Peyer's patch (tissue), 4 donors: ENCODE measurements at places on chromosomes 1 and 21. TPM values are rescaled to one million over a fixed set of nuclear protein-coding genes. Genes with fewer than 3 reads are reported as not detected.
A peak's percentile ranks its signal among the peaks of the same experiment; 100 is the strongest.

DNA sequence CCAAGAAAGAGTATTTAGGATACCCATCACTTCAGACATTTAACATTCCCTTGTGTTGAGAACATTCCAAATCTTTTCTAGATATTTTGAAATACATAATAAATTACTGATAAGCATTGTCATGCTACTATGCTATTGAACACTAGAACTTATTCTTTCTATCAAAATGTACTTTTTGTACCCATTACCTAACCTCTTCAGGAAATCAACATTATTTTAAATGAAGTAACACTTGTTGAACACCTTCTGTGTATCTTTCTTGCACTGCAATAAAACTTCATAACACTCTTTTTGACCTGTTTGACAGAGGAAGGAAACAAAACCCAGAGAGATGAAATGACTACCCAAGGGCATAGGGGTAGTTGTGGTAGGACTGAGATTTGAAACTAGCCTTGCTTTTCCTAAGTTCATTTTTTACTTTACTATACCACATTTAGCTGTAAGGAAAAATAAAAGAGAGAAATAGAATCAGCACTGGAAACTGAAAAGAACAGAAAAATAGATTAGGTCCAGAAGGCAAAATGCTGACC is 99.4 kb downstream of the UCHL5 start:
- no peaks in the 10 kb centered on the region for H3K36me3 ChIP-seq
- no peak overlapping the region for H3K4me3 ChIP-seq
- no peak overlapping the region for H3K27ac ChIP-seq
- no peaks in the 10 kb centered on the region for H3K4me1 ChIP-seq

GRCh38 chr1:11942280-11942679 is 7.8 kb downstream of the PLOD1 start:
- no peak overlapping the region for H3K4me3 ChIP-seq
- no peak for DNase-seq
- H3K27me3 ChIP-seq = no peaks in the 10 kb centered on the region
- H3K36me3 ChIP-seq = peaks cover 7% of the 10 kb centered on the region
- H3K27ac ChIP-seq = no peak overlapping the region
- H3K4me1 ChIP-seq = no peaks in the 10 kb centered on the region

DNA sequence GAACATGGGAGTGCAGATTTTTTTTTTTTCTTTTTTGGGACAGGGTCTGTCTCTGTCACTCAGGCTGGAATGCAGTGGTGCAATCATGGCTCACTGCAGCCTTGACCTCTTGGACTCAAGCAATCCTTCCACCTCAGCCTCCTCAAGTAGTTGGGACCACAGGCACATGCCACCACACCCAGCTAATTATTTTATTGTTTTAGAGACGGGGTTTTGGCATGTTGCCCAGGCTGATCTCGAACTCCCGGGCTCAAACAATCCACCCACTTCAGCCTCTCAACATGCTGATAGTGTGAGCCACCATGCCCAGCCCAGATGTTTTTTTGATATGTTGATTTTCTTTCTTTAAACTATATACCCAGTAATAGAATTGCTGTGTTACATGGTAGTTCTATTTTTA is 57.7 kb downstream of the RGSL1 start:
- no peaks in the 10 kb centered on the region for H3K4me1 ChIP-seq
- no peak overlapping the region for H3K4me3 ChIP-seq
- DNase-seq = no peak
- H3K27me3 ChIP-seq = no peaks in the 10 kb centered on the region
- no peaks in the 10 kb centered on the region for H3K36me3 ChIP-seq
- H3K27ac ChIP-seq = no peak overlapping the region

DNA sequence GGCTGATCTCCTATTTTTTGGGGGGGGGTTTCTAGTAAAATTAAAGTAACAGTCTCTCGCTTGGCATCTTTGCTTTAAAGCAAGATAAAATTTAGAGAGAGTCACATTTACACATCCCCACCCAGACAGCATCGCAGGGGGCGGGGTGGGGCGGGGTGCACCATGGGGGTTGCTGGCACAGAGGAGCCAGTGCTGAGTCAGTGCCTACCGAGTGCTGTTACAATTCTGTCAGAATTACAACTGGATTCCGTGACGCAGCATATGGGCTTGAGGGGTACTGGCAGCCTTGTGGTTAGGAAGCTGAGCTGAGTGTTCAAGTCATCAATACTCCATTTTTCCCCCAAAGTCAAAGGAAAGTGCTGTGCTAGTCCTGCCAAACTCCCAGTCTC is 175.9 kb downstream of the PRDM16 start:
- no peak overlapping the region for H3K4me3 ChIP-seq
- no peaks in the 10 kb centered on the region for H3K27me3 ChIP-seq
- no peak for DNase-seq
- no peaks in the 10 kb centered on the region for H3K4me1 ChIP-seq

DNA sequence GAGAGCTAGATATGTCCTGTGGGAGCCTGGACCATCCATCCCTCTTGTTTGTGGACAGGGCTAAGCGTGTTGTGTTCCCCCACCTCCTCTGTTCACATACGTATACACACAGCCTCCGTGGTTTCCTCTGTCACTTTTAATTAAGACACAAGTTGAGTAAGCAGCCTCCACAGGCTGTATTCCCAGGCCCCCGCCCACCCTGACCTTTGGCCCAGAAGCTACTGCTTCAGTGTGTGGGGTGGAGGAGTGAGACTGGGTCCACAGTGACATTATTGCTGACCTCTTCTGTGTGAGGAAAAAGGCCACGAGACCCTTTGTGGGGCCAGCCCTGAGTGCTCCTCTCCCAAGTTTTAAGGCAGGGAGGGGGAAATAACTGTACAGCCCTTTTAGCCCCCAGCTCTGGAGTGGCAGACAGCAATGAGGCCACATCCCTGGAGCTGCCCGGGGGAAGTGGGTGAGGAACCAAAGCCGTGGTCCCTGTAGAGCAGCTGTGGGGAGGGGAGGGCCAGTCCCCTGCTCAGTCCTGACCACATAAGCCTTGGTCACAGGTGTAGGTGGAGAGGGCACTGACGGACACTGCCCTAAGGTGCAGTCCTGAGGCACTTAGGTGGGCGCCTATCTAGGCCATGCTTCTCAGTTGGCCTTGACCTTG is 4.4 kb downstream of the ELOVL1 start:
- H3K4me1 ChIP-seq = peaks cover 5% of the 10 kb centered on the region
- H3K27me3 ChIP-seq = no peaks in the 10 kb centered on the region
- DNase-seq = peak; percentile 80
- H3K36me3 ChIP-seq = peaks cover 50% of the 10 kb centered on the region
- no peak overlapping the region for H3K27ac ChIP-seq

- no peaks in the 10 kb centered on the region for H3K4me1 ChIP-seq
- H3K27ac ChIP-seq = no peak overlapping the region
- DNase-seq = no peak
- no peak overlapping the region for H3K4me3 ChIP-seq
- no peaks in the 10 kb centered on the region for H3K27me3 ChIP-seq
Observed at GRCh38 chr1:167904652-167905130, 9.2 kb downstream of the ADCY10 start.

- DNase-seq = no peak
- no peaks in the 10 kb centered on the region for H3K27me3 ChIP-seq
- no peaks in the 10 kb centered on the region for H3K4me1 ChIP-seq
- H3K4me3 ChIP-seq = no peak overlapping the region
- no peaks in the 10 kb centered on the region for H3K36me3 ChIP-seq
Observed at GRCh38 chr1:177200290-177200689, 29.5 kb downstream of the BRINP2 start.

GRCh38 chr1:193763266-193763665 is 576.9 kb upstream of the B3GALT2 start:
- H3K4me3 ChIP-seq = no peak overlapping the region
- H3K27ac ChIP-seq = no peak overlapping the region
- no peak for DNase-seq
- no peaks in the 10 kb centered on the region for H3K27me3 ChIP-seq

The CFAP298 gene
- 23.9 TPM for total RNA-seq

The RNU1-2 gene
- under 0.01 TPM for total RNA-seq
